ENCODE measurements at places on chromosomes 1 and 21.
A peak's percentile ranks its signal among the peaks of the same experiment; 100 is the strongest.

DNA sequence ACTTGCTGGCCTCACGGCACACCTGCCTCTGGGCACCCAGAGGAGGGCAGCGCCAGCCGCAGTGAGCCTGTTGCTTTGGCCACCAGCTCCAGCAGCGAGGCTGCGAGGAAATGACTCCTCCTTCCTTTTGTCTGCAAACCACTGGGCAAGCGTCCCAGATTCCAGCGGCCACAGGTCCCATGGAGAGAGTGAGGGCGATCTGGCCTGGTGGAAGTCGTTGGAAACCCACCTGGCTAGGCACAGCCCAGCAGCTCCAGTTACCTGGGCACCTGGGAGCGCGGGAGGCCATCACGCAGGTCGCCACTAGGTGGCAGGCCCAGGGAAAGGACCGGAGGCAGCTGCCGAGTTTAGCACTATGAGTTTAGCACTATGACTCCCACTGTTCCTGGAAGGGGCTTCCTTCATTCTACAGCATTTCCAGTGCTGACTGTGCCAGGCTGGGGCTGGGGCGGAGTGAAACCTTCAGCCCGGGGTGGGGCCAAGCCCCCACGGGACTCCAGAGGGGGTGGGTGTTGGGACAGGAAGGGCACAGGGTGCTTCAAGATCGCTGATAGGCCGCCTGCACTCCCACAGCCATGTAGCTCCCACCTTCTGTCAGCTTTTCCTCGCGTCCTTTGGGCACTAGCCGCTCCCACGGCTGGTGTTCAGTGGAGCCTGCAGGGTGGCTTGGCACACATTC lies 1.1 kb upstream of the ESPN start:
- no peak for DNase-seq

GRCh38 chr1:180241716-180242544 lies 11.9 kb downstream of the LHX4 start:
- DNase-seq: peak; percentile 12

- DNase-seq: peak; percentile 92
These were observed 87.9 kb downstream of the VAV3 start for GRCh38 chr1:107877092-107877491.

GRCh38 chr1:55860798-55861519 lies 645.8 kb upstream of the USP24 start:
- DNase-seq: no peak

- DNase-seq: no peak
These were observed at the start of gene ASCL5 for GRCh38 chr1:201126832-201127754. TSS of gene ASCL5 (minus strand) at chr1:201127184. CDS start at chr1:201115372, 11,812 bp downstream.

GRCh38 chr1:230210981-230211336 lies 143.9 kb downstream of the GALNT2 start:
- no peak for DNase-seq

DNA sequence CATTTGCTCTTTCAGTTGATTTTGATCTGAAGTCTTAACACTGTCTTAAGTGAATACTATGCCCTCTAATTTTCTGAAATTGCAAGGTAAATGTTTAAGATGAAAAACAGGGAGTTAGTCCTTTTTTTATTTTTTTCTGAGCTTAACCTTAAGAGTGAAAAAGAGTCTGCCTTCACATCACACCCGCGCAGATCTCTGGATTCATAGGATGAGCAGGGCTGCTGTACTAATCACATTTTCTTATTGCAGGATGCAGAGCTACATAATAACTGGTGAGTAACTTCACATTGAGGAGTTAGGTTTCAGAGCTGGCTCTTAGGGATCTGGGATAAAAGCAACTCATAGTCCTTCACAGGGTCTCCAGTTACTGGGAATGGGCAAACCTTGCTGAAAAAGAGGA lies 188.7 kb upstream of the ATP1B1 start:
- no peak for DNase-seq

DNA sequence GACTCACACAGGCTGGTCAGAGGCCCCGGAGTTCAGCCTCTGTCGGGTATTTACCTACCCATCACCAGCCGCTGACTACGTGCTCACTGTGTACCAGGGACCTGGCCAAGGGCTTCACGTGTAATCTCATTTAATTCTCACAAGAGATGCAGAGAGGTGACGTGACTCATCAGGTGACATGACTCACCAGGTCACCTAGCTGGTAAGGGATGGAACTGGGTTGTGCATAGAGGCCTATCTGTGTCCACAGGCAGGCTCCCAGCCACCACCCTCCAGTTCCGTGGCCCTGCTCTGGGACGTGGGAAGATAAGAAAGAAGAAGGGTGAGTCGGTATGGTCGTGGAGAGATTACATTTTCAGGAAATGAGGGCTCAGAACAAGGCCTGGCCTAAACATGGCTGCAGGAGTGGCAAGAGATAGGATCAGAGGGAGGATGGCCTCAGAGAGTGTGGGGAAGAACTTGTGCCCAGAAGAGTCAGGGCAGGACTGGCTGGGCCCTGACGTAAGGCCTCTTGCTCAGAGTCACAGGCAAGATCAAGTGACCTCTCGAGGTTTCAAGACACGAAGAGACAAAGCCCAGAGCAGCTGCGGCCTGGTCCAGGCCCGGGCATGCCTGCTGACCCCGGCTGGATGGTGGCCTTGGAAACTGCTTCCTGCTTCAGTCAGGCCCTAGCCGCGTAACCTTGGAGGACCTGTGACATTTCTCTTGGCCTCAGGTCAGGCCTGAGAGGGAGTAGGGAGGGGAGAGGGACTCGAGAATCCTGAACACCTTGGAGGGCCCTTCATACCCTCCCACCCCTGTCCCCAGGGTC lies 52.7 kb upstream of the WASF2 start:
- DNase-seq: peak; percentile 89

GRCh38 chr1:9160079-9160717 lies 31.3 kb upstream of the GPR157 start:
- DNase-seq: no peak

- DNase-seq: peak; percentile 64
These were observed 16.8 kb downstream of the UBE2U start for GRCh38 chr1:64220241-64220640.

- DNase-seq: peak; percentile 82
These were observed 96.7 kb upstream of the CXADR start for GRCh38 chr21:17416139-17416538.

DNA sequence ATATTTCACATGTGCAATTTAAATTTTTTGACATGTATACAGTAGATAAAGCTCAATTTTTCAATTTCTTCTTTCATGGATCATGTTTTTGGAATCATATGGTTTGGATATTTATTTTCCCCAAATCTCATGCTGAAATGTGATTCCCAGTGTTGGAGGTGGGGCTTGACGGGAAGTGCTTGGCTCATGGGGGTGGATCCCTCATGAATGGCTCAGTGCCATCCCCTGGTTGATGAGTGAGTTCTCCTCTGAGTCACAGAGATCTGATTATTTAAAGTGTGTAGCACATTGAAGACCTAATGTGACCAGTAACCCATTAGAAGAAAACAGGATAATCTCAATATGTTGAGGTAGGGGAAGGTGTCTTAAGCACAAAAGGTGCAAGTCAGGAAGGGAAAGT lies 9.1 kb upstream of the IFI16 start:
- DNase-seq: peak; percentile 93

DNA sequence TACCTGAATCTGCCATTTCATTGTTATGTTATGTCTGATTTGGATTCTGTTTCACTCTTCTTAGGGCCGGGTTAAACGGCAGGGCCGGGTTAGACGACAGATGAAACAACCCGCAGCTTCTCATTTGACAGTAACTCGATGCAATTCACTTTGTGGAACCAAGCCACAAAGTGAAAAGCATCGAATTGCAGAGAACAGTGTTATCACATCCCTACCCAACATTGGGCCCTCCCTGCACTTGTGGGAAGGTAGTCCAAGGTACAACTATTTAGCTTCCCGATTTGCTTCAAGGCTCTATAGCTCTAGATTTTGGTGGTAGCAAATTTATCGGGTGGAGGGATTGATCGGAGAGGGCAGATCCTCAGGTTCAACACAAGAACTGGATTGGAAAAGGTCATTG lies 17.0 kb downstream of the SON start:
- no peak for DNase-seq

DNA sequence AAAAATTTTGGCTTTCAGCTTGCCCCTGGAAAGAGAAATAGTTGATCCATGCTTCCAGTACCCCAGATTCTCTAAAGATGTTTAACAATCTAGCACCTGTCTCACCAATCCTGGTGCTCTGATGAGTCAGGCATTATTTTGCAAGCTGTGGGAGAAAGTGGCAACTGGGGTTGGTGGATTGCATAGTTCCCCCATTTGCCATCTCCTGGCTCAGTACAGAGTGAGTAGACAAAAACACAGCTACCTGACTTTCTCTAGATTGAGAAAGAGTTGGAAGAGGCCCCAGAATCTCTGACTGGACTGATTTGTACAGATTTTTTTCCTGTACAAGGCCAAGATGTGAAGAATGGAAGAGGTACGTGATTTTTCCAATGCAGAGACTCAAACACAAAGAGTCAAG lies 75.1 kb upstream of the NEGR1 start:
- DNase-seq: no peak

DNA sequence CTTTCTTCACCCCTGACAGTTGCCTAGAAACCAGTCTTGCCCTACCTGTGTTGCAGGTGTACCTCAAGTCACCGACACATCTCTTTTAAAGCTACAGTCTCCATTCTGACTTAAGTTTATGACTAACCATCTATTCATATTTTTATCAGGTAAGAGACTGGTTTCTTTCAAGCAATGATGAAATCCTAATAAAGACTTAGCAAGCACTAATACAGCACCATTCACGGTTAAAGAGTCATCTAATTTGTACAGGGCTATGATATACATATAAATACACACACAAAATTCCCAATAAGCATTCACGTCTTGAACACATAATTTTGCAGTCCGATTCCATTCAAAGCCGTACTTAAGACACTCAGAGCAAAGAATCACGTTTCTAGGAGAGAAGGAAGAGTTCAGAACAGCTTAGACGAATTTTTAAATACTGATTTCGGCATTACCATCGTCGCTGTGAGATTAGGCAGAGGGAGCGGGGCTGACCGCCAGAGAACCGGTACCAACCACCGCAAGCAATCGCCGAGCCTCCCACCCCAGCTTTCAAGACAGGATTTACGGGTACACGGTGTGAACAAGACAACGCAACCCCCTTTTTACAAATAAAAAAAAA lies 943 bp downstream of the ERRFI1 start:
- peak; percentile 33 for DNase-seq

DNA sequence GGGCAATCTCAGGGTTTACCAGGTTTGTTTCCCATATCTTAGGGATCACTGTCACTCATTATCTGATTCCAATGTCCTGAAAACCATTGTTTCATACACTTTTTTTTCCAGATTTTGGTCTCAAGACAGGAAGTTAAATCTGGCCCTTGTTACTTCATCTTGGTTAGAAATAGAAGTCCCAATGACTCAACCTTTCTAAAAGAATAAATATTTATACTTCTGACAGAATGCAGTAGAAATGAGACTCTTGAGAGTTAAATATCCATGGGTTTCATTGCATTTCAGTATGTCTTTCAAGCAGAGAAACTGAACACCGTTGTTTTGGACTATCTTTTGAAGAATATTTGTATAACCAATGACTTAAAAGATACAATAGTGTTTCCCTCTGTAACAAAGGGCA lies 19.8 kb upstream of the VCAM1 start:
- DNase-seq: peak; percentile 68

GRCh38 chr1:230735447-230735846 lies 11.7 kb upstream of the CAPN9 start:
- DNase-seq: no peak

DNA sequence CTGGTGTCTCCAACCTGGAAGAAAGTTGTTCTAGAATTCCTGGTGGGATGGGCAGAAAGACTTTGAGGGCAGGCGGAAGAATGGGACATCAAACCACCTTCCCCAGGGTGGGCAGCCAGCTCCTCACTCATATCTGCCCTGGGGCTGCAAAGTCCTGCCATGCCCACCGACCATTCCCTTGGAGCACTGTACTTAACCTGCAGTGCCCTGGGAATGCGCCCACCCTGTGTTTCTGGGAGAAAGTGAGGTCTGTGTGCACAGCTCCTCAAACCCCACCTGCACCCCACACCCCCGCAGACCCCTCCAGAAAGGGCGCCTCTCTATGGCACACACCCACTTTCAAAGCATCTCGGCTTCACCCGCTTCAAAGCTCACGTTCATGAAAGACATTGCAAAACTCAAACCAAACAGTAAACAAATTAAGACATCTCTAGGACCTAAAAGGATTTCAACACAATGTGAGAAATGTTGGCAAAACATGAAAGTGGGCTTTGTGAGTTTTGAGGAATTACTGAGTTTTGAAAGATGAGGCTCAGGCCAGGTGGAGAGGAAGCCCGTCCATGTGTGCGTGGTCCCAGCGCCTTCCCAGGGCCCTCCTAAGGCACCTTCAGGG lies 25.1 kb downstream of the KRTAP10-1 start:
- peak; percentile 16 for DNase-seq

- no peak for DNase-seq
These were observed 79.6 kb downstream of the PIK3CD start for GRCh38 chr1:9731051-9731537.

- no peak for DNase-seq
These were observed 15.3 kb upstream of the TMCO2 start for GRCh38 chr1:40232444-40232843.

DNA sequence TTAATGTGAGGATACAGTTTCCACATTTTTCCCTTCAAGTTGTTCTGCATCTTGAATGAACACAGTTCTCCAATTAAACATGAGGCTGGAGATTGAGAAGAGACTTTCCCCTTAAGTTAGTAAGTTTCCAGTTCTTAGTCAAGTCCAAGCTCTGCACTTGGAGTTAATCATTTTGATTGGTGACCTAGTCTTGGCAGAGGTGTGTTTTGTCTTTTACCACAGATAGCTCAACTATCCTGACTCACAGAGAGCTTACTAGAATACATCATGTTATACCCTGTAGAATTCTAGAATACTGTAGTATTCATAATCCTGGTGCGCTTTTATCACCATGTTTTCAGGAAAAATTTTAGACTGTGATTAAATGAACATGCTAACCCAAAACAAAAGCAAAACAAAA lies 129.2 kb downstream of the CYYR1 start:
- DNase-seq: no peak

DNA sequence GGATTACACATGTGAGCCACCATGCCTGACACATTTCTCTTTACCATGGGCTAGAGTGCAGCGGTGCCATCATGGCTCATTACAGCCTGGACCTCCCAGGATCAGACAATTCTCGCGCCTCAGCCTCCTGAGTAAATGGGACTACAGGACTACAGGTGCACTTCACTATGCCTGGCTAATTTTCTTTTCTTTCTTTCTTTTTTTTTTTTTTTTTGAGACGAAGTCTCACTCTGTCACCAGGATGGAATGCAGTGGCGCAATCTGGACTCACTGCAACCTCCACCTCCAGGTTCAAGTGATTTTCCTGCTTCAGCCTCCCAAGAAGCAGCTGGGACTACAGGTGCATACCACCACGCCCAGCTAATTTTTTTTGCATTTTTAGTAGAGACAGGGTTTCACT lies 14.8 kb upstream of the KIF1B start:
- peak; percentile 57 for DNase-seq

DNA sequence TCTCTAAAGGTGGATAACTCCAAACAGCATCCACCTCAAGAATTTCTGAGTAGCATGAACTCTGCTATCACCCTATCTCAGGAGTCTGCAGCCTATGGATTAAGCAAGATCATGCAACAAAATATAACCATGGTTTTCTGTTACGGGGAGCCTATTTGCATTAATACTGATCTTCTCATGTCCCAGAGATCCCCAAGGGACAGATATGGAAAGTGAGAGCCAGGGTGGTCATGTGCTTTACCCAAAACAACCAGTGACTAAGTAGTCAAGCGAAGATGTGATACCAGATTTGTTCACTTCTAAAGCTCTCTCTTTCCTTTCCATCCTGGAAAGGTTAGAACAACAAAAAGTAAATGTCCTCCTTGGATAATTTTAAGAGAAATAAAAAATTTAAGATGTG lies 125.1 kb downstream of the PRRX1 start:
- DNase-seq: no peak

All from fibroblast of villous mesenchyme (primary cell).